Heart left ventricle (tissue), 16 donors: ENCODE measurements at places on chromosomes 6 and 20.

DNA sequence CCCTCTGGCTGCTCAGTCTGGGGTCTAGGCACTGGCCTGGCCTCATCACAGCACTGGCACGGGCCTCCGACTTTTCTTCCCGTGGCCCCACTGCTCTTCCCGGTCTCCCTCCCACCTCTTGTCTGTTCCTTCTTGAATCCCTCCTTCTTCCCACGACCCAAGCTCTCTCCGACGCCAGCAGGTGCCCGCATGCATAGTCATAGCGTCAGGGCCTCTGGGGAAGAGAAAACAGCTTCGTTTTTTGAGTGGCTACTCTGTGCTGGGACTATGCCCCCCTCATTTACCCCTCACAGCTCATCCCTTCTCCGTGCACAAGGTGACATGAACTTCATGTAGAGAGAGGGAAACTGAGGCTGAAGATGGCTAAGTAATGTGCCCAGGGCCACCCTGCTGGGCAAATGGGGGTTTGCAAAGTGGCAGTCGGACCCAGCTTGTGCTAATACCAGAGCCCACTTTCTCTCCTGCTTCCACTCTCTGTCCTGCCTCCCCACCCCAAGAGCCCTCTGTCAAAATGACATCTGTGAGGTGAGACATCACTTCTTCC lies 59.2 kb downstream of the SYNJ2 start:
- DNase-seq = peak; percentile 36

DNA sequence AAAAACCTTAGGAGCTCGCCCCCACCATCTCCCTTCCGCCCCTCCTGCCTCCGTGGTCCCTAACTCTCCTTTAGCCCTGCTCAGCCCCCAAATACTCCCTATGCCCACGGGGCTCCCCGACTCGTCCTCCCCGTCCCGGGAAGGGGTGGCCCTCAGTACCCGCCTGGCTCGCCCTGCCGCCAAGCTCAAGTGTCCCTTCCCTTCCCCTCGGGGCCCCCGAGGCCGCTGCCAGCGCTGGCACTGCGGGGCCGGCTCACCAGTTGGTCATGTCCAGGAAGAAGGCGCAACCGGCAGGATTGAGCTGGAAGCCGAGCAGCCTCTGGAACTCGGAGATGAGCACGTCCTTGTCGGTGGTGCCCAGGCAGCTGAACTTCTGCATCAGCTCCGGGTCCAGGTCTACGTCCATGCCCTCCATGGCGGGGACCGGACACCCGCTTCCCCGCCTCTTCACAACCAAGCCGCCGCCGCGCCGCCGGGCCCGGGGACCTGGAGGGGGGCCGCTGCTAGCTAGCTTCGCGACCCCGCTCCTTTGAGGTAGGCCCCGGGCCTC lies 303 bp downstream of the ILRUN start:
- peak; percentile 76 for DNase-seq

GRCh38 chr6:73669005-73669404 lies 15.2 kb upstream of the SLC17A5 start:
- DNase-seq = no peak

- DNase-seq = no peak
Measured at GRCh38 chr20:33079259-33079658, at the start of gene BPIFB4. Gene BPIFB4, plus strand, starts transcription at chr20:33079643. Its CDS starts 1,884 bp downstream, at chr20:33081527.

GRCh38 chr6:139486476-139486799 lies 112.0 kb upstream of the CITED2 start:
- DNase-seq = no peak

- DNase-seq = no peak
Measured at GRCh38 chr6:47253136-47253535, 56.6 kb downstream of the TNFRSF21 start.

DNA sequence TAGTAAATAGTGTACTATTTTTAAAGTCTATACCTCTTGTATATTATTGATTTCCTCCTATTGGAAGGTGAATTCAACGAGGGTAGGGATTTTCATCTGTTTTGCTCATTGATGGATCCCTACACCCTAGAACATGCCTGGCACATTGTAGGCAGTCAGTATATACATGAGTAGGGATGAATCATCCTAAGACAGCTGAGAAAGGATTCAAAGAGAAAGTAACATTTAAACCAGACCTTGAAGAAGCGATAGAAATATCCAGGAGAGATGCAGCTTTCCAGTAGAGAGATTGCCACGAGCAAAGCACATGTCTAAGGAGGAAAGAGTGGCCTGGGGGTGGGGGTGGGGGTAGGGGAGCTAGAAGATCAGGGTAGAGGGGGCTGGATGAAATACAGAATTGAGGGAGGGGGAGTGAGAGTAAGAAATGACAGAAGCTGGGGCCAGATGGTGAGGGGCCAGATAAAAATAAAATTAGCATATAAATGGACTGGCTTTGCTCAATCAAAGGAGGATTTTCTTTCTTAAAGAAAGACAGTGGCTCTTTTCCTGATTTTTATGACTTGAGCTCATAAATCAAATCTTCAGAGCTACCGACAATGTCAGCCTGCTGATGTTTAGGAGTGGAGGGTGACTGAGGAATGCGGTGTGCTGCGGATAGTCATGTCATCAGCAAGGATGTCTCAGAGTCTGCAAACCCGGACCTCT lies 168.2 kb downstream of the SAMD5 start:
- DNase-seq = no peak

GRCh38 chr6:13827032-13827431 lies 12.7 kb upstream of the MCUR1 start:
- DNase-seq = no peak
